ENCODE measurements at places on chromosomes 7 and 10. TPM values are rescaled to one million over a fixed set of nuclear protein-coding genes. Genes with fewer than 3 reads are reported as not detected.
A peak's percentile ranks its signal among the peaks of the same experiment; 100 is the strongest.

GRCh38 chr10:49585387-49585786 lies 24.7 kb upstream of the SLC18A3 start:
- no peak for DNase-seq

DNA sequence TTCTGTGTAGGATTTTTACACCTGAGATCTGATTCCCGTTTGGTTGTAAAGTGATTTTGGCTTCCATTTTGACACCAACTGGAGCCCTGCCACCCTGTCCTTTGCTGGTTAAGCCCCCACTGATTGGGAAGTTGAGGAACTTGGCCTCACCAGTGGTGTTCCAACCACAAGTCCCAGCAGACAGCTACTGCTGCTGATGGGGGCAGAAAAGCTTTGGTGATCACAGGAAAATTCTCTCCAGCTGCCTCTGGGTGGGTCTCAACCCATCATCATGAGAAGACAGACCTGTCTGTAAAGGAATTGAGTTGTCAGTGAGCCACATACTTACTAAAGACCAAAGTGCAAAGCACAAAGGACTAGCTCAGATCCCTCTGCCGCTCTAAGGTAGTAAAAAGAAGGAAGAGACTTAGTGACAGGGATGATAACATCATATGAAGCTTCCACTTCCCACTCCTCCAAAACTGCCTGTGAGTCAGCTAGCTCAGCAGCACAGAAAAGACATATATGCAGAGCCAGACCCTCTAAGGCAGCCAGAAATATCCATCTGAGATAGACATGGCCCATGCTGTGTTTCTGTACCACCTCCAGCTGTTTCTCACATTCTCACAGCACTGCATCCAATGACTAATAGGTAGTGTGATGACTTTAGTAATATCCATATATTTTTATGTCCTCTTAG lies 22.4 kb upstream of the LRRC17 start:
- peak; percentile 92 for DNase-seq

GRCh38 chr10:93755443-93756116 lies 2.2 kb upstream of the LGI1 start:
- no peak for DNase-seq

PNLIPRP2 gene
- not detected for total RNA-seq

DNA sequence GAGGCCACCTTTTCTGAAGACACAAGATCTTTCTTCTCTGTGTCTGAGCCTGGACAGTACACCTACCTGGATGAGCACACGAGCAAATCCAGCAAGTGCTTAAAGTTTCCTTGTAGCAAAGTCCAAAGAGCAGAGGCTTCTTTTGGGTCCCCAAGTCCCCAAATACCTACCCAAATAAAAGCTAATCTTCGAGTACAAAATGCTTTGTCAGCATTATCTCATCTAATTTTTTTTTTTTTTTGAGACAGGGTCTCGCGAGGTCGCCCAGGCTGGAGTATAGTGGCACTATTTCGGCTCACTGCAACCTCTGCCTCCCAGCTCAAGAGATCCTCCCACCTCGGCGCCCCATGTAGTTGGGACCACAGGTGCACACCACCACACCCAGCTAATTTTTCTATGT lies 24.6 kb downstream of the MYOF start:
- DNase-seq, result no peak

DNA sequence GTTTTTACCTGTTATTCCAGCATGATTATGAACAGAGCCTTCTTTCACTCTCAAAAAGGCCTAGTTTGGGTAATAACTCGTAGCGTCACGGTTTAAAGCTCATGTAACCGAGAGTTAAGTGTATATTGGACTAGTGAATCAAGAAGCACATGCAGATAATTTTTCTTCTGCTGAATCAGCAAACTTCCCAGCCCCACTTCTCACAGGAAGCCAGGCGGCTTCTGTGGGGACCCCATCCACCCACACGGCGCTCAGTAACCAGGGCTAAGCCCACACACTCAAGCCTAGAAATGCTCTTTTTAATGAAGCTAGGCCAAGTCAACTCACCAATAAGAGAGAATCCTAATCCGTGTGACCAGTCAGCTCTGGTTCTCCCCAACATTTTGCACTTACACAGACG lies 191.2 kb upstream of the MGMT start:
- DNase-seq, result no peak

GRCh38 chr7:151470711-151471110 lies 30.8 kb upstream of the CRYGN start:
- no peak for DNase-seq

DNA sequence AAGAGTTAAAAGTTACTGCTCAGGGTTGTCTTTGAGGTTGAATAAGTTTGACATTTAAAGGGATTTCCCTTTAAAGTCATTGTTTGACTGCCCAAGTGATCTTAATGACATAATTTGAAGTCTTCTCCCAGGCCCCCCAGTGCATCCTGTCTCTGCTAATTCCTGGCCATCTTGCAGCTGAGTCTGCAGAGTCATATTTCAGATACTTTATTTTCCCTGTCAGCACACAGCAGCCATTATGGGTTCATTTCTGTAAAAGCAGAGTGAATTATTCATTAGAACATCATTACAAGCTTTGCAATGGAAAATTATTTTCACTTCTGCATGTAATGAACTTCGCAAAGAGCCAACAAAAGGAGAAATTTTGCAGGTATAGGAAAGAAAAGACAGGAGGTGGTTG lies 536.6 kb downstream of the GALNT17 start:
- DNase-seq, result no peak

DNA sequence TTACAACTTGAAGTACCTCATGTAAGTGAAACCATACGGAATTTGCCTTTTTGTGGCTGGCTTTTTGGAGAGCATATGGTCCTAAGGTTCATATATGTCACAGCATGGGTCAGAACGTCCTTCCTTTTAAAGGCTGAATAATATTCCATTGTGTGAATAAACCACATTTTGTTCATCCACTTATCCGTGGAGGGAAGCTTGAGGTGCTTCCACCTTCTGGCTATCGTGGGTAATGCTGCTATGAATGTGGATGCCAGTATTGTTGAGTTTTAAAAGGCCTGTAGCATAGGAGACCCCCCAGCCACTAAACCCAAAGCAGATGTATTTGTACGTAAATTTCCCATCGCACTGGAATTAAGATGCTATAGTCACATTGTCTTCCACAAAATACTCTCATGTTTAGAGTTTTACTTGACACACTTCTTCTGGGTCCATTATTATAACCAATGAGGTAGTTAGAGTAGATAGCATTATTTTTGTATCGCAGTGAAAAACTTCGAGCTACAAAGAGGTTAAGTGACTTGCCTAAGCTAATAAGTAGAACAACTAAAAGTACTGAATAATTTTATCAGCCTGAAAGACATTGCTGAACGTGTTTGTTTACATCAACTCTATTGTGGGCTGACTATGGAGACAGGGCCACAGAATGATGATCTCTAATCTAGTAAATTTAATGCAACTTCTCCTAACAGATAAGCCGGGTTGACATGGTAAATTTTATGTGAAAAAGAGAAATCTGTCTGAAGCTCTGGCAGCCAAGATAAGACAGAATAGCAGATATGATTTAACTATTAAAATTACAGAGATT lies 183.0 kb upstream of the CTBP2 start:
- DNase-seq, result peak; percentile 16
